Naive thymus-derived CD4-positive, alpha-beta T cell (primary cell): ENCODE measurements at places on chromosomes 4 and X.

DNA sequence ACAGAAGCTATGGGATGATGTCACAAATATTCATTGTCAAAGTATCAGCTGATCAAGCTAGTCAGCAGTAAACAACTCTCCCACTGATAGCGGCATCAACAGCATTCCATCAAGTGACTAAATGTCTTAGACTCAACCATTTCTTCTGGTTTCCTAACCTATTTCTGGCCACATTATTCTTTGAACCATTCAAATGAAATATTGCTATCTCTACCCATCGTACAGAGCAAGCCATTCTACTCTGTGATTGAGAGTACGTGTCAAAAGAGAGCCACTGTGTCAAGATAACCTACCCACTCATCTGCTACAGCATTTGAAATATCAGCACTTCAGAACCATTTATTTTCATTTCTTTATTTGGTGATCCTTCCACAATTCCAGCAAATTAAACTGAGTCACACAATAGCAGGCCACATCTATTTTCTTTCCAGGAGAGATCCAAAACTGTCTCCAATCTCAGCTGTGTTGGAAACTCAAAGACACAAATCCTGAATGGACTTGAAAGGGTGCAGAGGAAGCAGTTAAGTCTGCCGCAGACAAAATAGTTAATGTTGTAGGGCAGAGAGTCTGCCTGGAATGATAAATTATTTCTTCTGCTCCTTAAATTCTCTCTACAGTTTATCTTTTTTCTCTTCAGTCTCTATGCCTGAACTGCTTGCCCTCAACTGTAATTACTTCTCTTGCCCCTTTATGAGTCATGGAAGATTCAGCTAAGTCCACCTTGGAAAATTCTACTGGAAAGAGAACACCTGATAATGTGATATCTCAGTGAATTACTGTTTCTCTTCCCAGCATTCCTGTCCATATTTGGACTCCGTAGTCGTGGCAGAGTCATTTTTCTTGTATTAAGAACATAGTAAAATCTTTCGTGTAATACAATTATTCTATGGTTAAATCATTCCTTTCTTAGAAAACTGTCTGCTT, 364.8 kb downstream of the PDGFC start:
- no peaks in the 10 kb centered on the region for H3K4me1 ChIP-seq
- no peaks in the 10 kb centered on the region for H3K36me3 ChIP-seq
- H3K4me3 ChIP-seq, result no peak overlapping the region
- no peak overlapping the region for H3K27ac ChIP-seq
- no peaks in the 10 kb centered on the region for H3K27me3 ChIP-seq

DNA sequence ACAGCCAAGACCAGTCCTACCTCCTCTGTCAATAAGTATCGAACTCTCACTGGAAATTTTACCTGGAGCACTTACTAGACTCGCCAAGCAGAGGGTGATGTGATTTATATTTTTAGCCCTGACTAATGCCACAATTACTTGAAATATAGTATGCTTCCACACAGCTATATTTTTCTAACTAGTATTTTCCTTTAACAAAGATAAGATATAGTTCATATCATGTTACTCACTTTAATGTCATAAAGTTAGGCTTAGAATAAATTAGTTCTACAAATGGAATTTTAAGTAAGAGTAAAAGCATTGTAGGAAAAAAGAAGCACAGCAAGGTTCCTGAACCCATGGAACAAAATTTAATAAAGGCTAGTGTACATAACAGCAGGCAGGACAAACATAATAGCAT, 16.0 kb upstream of the NKX6-1 start:
- no peak overlapping the region for H3K4me3 ChIP-seq
- H3K36me3 ChIP-seq, result no peaks in the 10 kb centered on the region
- no peak for DNase-seq
- no peak overlapping the region for H3K27ac ChIP-seq
- H3K4me1 ChIP-seq, result no peaks in the 10 kb centered on the region

DNA sequence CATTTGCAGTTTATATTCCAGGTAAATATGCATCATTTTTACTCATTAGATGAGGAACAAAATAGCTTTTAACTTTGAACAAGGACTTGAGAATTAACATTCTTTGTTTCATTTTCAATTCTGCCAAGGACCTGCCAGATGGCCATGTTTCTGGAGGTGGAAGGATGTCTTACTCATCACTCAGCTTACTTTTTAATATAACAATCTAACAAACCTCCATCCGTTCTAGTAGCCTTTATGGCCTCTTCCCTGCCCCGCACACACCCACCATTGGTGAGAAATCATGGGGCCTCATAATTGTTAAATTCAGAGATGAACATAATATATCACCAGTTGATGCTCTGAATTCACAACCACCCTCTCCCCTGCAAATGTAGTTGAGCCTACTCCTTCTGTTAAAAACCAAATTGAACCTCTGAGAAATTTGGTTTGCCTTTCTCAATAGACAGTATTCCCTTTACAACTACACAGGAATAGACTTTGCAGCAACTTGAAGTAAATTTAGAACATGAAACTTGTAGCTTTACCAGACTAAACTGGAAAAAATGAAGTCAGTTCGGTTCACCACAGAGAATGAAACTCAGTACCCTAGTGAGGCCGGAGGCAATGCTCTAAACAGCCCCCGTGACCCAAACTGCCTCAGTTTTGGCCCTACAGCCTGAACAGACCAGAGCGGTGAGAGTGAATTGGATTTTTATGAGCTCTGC, 50.1 kb upstream of the ACSL4 start:
- H3K4me1 ChIP-seq, result no peaks in the 10 kb centered on the region
- H3K4me3 ChIP-seq, result no peak overlapping the region
- DNase-seq, result peak; percentile 22
- no peak overlapping the region for H3K27ac ChIP-seq
- no peaks in the 10 kb centered on the region for H3K27me3 ChIP-seq
- H3K36me3 ChIP-seq, result no peaks in the 10 kb centered on the region

- no peaks in the 10 kb centered on the region for H3K36me3 ChIP-seq
- no peaks in the 10 kb centered on the region for H3K27me3 ChIP-seq
- H3K27ac ChIP-seq, result no peak overlapping the region
- no peaks in the 10 kb centered on the region for H3K4me1 ChIP-seq
- no peak overlapping the region for H3K4me3 ChIP-seq
Measured at GRCh38 chr4:152689615-152690501, 10.1 kb upstream of the TMEM154 start.

- no peaks in the 10 kb centered on the region for H3K27me3 ChIP-seq
- no peak overlapping the region for H3K4me3 ChIP-seq
- no peak for DNase-seq
- no peaks in the 10 kb centered on the region for H3K36me3 ChIP-seq
- no peak overlapping the region for H3K27ac ChIP-seq
Measured at GRCh38 chrX:39638526-39638925, 459.2 kb downstream of the BCOR start.

- no peaks in the 10 kb centered on the region for H3K4me1 ChIP-seq
- no peak overlapping the region for H3K4me3 ChIP-seq
- no peaks in the 10 kb centered on the region for H3K27me3 ChIP-seq
- DNase-seq, result no peak
Measured at GRCh38 chrX:86133761-86134160, 14.5 kb upstream of the DACH2 start.

DNA sequence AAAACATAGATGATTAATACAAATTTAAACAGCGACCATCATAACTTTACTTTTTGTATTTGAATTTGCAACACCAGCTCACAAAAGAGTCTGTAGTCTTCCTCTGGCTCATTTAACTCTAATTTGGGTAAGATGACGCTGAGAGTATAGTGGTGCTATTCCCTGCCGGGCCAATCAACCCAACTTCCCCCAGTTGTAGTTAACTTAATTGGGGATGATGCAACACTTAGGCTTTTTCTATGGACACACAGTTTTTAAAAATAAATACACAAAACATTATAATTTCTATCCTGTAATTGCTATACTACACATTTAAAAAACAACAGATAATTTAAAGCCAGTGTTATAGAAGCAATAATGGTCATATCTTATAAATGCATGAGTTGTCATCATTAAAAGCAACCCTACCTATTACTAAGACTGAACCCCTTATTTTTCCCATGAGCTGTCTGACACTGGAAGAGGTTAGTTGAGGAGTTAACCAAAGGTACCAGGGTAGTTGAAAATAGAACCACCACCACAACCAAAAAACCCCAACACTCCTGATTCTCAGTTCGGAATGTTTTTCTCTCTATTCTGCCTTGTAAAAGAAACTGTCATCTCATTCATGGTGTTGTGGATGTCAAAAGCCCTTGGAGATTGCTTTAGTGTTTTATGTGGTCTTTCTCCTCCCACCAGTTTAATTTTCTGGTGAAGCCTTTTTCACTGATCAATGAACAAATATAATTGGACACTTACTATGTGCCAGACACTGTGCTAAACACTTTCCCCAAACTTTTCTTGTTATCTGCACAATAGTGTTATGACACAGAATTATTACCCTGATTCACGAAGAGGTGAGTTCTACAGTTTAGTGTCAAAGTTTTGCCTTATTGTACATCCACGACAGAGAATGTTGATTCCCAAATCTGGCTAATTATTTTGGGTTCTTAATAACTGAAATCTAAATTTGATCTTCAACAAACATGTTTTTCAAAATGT, 61.5 kb upstream of the RAPGEF2 start:
- no peak for DNase-seq
- H3K4me1 ChIP-seq, result no peaks in the 10 kb centered on the region
- H3K36me3 ChIP-seq, result no peaks in the 10 kb centered on the region
- no peak overlapping the region for H3K4me3 ChIP-seq
- no peak overlapping the region for H3K27ac ChIP-seq
- no peaks in the 10 kb centered on the region for H3K27me3 ChIP-seq

GRCh38 chr4:53563824-53564223, 27.5 kb downstream of the LNX1 start:
- H3K27ac ChIP-seq, result no peak overlapping the region
- no peaks in the 10 kb centered on the region for H3K4me1 ChIP-seq
- H3K27me3 ChIP-seq, result no peaks in the 10 kb centered on the region
- H3K4me3 ChIP-seq, result no peak overlapping the region

- H3K27ac ChIP-seq, result peak within 1 kb of the TSS; percentile 93
- no peaks in the 10 kb centered on the region for H3K27me3 ChIP-seq
- peak; percentile 88 for DNase-seq
- peak within 1 kb of the TSS; percentile 74 for H3K4me3 ChIP-seq
- H3K4me1 ChIP-seq, result peaks cover 19% of the 10 kb centered on the region
Measured at GRCh38 chr4:109433205-109434006, at the start of gene SEC24B. Gene SEC24B, plus strand, starts transcription at chr4:109433815. Its CDS starts 55 bp downstream, at chr4:109433870.

DNA sequence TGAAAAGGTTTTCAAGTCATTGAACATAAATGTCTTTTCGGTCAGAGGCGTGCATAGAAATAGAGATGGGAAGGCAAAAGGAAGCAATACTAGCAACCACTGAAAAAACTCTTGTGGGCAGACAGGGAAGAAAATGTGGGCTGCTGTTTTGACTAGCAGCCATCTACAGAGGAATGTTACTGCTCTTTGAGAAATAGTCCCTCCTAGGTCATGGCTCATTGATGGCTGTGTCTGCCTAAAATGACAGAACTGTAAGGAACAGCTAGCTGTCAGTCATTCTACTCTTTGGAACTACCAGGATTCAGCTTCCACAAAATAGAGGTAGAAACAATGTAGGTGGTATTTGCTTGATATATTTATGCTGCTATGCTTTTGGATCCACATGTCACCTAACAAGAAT, 26.9 kb upstream of the TMPRSS11B start:
- no peaks in the 10 kb centered on the region for H3K4me1 ChIP-seq
- H3K4me3 ChIP-seq, result no peak overlapping the region
- no peak overlapping the region for H3K27ac ChIP-seq
- H3K36me3 ChIP-seq, result no peaks in the 10 kb centered on the region
- DNase-seq, result no peak

- no peaks in the 10 kb centered on the region for H3K36me3 ChIP-seq
- no peak for DNase-seq
- H3K4me3 ChIP-seq, result no peak overlapping the region
- no peak overlapping the region for H3K27ac ChIP-seq
- H3K4me1 ChIP-seq, result no peaks in the 10 kb centered on the region
- H3K27me3 ChIP-seq, result no peaks in the 10 kb centered on the region
Measured at GRCh38 chr4:97828646-97829045, 314.6 kb downstream of the STPG2 start.

DNA sequence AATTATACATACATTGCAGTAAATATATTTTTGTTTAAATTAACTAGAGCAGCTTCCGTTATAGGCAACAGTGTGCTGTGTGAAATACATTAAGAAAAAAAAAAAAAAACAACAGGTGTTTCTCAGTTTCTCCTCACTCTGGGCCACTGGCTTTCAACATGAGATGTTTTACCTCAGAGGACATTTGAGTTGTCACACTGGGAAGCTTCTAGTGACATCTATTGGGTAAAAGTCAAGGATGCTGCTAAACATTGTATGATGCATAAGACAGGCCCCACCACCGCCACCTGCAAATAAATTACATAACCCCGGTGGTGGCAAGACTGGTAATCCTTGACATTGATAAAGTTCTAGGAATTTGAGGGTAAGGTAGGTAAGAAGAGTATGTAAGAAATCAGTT, 1512.2 kb downstream of the C4orf33 start:
- no peak for DNase-seq
- no peaks in the 10 kb centered on the region for H3K4me1 ChIP-seq
- H3K36me3 ChIP-seq, result no peaks in the 10 kb centered on the region

DNA sequence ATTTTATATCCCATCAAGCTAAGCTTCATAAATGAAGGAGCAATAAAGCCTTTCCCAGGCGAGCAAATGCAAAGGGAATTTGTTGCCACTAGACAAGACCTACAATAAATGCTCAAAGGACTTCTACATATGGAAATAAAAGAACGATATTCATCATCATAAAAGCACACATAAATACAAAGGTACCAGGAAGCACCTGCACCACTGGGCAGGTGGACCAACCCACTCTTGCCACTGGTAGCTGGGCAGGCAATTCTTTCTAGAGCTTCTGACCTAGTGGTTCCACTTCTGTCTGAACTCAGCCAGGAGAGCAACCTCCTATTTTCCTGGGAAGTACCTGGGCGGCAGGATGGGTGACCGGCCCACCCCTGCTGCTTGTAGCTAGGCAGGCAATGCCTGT, 237.2 kb upstream of the ITM2A start:
- H3K36me3 ChIP-seq, result no peaks in the 10 kb centered on the region
- no peak for DNase-seq
- H3K4me1 ChIP-seq, result no peaks in the 10 kb centered on the region
- H3K4me3 ChIP-seq, result no peak overlapping the region
- H3K27me3 ChIP-seq, result no peaks in the 10 kb centered on the region

GRCh38 chrX:45758738-45759397, 558.2 kb upstream of the DIPK2B start:
- no peaks in the 10 kb centered on the region for H3K36me3 ChIP-seq
- peak overlapping the region; percentile 29 for H3K4me3 ChIP-seq
- no peaks in the 10 kb centered on the region for H3K27me3 ChIP-seq
- H3K4me1 ChIP-seq, result peaks cover 63% of the 10 kb centered on the region
- no peak for DNase-seq

- H3K27me3 ChIP-seq, result no peaks in the 10 kb centered on the region
- H3K36me3 ChIP-seq, result no peaks in the 10 kb centered on the region
- no peak overlapping the region for H3K27ac ChIP-seq
- no peak overlapping the region for H3K4me3 ChIP-seq
- H3K4me1 ChIP-seq, result no peaks in the 10 kb centered on the region
Measured at GRCh38 chr4:54683616-54684346, 26.0 kb downstream of the KIT start.
